Placental pericyte (primary cell): ENCODE measurements at places on chromosomes 2 and 18. TPM values are rescaled to one million over a fixed set of nuclear protein-coding genes. Genes with fewer than 3 reads are reported as not detected.

Gene C2orf66
- total RNA-seq, result not detected in 2 replicates

Gene METTL4
- total RNA-seq, result 6.1 and 12.0 TPM in 2 replicates

Gene TEX51
- not detected in 2 replicates for total RNA-seq

Gene GDF7
- under 0.01 TPM in 2 replicates for total RNA-seq

Gene FKBP1B
- 2.0 and 5.3 TPM in 2 replicates for total RNA-seq
